ENCODE measurements at places on chromosomes 6 and 20.

- no peak for DNase-seq
These were observed 87.3 kb downstream of the KCNB1 start for GRCh38 chr20:49395183-49395582.

GRCh38 chr6:44074439-44074812 lies 52.8 kb downstream of the MRPL14 start:
- peak; percentile 83 for DNase-seq

DNA sequence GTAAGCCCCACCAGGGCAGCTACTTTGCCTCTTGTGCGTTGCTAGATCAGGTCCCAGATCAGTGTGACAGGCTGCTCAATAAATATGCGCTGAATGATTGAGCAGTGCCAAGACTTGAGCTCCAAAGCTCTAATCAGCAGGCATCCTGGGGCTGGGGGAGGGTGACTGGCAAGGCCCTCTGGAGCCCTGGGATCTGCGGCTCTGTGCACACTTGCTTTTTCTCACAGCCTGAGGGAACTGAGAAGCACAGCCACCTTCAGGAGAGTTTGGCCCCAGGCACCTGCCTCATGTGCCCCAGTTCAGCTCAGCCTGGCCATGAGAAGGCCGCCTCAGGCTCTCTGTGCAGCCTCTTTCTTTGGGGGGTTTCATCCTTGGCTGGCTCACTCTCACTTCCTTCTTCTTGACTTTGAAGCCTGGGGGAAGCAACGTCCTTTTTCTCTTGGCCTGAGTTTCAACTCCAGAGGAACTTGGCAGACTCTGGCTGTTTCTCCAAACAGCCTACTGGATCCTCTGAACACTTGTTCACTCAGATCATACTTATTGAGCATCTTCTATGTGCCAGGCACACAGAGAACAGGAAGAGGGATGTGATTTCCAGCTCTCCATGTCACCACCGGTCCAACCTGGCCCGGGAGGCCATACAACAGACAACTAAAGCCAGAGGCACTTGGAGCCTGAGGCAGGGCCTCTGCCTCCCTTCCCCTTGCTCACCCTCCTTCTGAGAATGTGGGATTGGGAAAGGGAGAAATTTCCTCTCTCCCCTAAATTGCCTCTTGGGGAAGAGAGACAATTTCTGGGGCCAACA lies 114.0 kb downstream of the VEGFA start:
- DNase-seq = no peak

DNA sequence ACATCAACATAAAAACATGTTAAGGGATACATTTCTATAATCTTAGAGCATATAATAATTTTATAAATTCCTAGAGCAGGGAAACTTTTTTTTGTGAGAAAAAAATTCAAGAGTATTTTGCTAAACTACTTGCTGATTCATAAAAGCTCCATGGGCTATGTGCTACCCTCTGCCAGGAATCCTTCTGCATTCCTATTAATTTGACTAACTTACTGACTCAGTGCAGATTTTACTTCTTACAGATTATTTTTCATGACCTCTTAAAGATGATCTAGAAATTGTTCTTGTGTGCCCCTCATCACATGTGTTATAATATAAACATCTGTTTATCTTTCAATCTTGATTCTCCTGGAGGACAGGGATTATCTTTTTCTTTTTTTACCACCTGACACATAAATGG lies 5.7 kb downstream of the VTA1 start:
- no peak for DNase-seq

- no peak for DNase-seq
These were observed 958 bp downstream of the MLIP start for GRCh38 chr6:54112151-54112650.

DNA sequence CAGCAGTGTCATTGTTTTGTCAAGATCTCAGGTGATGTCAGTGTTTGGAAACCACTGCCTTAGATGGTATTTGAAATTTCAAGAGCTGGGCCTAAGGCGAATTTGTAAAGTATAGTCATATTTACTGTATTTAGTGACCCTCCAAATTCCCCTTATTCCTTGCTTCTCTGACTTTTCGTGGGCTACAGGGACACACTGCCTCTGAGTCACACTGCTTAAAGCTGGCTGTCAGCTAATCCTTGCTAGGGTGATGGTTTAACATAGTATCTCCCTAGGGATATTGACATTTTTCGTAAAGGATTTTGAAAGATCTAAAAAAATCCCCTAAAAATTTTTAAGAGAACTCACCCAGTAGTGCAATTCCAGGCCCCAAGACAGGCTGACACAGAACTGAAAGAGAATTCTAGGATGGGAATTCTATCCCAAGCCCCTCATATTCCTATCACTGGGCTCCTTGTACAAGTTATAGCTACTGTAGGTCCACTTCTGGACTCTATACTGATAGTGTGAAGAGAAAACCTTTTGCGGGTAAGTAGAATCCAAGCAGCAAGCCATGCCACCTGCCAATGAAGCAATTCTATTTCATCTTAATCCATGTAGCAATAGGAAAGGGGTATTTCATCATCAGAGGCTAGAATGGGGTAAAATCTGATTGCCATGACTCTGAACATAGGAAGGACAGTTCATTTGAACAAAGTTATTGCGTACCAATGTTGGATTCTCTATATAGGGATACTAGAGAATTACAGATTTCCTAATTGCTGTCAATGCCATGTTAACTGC lies 4.3 kb downstream of the BMP6 start:
- DNase-seq = no peak

- no peak for DNase-seq
These were observed 107.6 kb downstream of the THBS2 start for GRCh38 chr6:169145991-169146501.

GRCh38 chr20:19765913-19766312 lies 7.9 kb downstream of the RIN2 start:
- DNase-seq = no peak

DNA sequence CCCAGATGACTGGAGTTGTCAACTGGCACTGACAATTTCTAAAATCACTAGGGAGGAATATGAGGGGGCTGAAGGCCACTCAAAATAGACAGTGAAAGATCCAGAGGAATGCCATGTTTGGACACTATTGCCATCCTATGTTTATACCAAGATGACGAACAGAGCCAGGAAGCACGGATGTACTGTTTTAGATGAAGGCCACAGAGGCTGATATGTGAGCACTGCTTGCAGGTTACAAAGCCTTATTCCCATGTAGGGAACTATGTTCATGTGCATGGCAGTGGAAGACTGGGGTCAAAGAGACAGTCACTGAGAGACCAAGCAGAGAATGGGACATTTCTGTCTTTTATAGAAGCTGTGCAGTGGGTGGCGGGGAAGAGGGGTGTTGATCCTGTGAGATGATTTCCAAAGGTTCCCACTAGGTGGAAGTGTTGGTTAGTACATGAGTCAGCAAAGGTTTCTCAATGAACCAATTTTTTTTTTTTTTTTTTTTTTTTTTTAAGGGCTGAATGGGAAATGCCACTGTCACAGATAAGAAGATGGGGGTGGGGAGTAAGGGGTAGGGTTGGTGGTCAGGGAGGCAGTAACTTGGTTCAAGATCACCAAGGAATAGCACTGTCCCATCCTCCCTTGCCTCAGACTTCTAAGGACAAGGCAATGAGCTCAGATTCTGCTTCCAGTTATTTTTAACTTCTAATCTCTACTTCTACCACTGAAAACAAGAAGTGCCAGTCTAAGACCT lies 46.7 kb upstream of the MOCS1 start:
- DNase-seq = no peak

DNA sequence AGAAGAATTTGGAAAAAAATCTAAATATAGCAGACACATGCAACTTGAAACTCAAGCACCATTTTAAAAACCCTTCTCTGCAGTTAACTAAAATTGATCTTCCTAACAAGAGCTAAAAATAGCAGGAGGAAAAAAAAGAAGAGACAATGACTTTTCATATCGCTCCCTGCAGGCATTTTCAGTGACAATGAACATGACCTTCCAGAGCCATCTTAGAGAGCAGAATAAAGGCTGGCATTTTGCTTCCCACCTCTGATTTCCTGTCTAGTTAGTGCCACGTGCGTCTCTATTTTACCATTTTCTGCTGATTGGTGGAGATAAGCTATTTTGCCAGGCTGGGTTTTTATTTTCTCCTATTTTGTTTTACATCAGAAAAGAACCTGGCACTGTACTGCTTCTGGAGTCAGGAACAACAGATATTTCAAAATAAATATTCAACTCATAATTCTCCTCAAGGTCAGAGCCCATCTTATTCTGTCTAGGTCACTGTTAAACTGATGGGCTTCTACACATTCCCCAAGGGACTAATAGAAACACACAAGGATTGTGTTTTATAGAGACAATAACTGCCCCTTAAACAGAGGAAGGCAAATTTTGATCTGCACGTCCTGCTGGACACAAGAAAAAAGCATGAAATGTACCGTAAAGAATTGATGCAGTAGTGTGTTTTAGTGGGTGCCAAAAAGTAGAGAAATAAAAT lies 70.2 kb upstream of the ENPP5 start:
- DNase-seq = no peak

GRCh38 chr6:2242311-2242710 lies 3.1 kb downstream of the GMDS start:
- no peak for DNase-seq

DNA sequence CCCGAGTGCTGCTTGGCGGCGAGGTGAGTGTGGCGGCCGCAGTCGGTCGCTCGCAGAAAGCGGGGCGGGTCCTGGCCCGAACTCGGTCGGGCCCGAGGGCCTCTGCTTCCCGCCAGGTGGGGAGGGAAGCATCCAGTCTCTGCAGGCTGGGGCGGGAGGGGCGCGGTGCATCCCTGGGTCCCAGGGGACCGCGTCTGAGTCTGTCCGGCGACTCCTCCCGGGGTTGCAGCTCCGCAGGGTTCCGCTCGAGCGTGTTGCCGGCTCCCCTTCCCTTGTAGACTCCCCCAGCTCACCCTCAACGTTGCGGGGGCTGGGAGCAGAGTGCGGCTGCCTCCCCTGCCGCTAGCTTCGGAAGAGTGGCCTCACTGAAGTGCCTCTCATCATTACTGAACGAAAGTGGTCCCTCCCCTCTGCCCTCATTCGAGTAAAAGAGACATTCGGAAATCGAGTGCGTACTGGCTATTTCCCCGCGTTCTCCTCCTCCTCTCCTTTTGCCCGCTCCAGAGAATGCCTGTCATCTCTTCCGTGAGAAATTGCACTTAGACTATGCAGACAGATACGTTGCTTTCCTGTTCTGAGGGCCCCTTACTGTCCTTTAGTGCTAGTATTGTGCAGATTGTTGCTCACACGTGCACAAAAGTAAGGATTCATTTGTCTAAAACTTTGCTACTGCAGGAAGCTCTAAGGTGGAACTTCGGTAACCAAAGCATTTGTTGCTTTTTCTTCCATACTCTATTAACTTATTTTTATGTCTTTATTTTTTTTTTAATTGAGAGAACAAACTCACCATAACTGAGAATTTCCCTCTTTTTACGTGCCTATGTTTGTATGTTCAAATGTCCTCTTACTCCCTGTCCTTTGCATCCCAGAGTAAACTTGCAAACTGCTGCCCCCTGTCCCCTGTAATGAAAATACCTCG lies 751 bp downstream of the MAP3K4 start:
- DNase-seq = no peak

DNA sequence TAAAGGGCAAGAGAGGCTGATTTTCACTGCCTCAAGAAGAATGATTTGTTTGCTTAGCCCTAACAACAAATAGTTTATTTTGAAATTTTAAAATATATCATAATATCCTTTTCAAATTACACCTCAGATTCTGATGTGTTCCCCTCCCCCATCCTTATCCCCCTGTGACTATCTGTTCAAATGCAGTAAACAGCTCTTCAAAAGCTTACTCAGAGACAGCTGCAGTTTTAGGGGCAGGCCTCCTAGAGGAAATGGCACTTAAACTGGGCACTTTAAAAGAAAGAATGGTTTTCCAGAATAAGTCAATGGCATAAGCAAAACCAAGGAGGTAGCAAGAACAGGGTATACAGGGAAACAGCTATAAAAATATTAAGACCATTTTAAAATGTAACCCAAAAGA lies 118.6 kb upstream of the UST start:
- DNase-seq = no peak

DNA sequence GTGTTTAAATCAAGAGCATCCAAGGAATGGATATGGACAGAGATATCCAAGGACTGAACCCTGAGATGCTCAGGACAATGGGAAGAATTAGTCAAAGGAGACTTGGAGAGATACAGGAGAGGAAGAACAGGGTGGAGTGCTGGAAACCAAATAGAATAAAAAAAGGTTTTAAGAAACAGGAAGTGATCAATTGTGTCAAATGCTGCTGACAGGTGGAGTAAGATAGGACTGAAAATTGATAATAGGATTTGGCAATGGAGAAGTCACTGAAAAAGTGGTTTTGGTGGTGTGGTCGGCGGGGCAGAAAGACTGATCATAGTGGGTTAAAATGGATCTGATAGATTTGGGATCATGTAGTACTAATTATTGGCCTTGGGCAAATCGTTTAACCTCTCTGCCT lies 37.9 kb upstream of the PNRC1 start:
- no peak for DNase-seq

DNA sequence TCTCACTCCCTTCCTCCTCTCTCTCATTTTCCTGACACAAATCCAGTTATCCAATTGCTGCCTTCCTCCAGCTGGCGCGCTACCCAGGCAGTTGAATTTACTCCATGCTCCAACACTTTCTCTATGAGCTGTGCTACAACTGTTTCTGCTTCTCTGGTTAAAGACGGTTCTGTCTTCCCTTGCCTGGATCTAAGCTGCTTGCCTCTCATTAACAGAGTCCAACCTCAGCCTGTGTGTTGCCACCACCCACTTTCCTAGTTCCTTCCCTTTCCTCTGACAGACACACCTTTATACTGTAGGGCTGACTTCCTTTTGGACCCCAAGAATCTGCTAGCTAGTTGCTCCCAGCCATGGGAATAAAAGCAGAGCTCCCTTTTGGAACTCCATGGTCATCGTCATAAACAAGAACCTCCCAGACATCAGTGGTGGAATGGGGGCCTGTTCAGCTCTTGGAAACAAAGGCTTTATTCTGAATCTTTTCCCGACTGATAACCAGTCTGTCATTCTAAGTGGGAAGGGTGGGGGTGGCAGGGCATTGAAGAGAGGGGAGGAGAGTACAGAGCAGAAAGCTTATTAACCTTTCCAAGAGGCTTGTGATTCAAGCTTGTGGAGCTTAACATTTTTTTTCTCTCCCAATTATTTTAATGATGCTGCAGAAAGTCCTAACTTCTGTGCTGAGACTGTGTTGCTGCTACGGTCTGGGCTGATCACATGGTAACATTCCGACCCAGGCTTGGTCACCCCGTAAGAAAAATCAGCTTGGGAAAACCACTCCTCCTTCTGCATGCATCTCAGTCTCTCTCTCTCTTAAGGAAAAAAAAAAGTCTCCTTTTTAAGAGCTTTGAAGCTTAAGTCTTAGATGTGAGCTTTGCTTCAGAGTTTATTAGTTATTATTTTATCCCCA lies 31.3 kb upstream of the BMP2 start:
- DNase-seq = no peak

GRCh38 chr6:14037402-14038277 lies 79.9 kb upstream of the CD83 start:
- DNase-seq = no peak

DNA sequence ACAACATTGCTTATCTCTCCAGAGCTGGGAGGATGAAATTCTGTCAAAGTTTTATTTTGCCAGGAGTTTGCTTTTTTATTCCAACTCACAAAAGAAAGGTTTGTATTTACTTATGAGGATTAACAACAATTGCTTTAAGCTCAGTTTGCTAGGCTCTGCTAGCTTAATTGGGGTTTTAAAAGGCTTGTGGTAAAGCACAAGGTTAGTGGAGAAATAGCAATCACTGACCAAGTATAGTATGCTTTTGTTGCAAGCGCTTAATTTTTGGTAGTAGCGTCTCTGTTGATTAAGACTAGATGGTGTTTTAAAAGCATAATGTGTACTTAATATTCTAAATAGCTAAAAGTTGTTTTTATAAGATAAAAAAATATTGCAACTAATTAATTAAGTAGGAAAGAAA lies 45.7 kb downstream of the TINAG start:
- no peak for DNase-seq
